Stimulated activated CD4-positive, alpha-beta T cell treated with anti-CD3 and anti-CD28 coated beads, Interleukin-1b, Interleukin-23, amount 100 ng/mL, for 48 hours (primary cell): ENCODE measurements at places on chromosomes 6 and 20.

DNA sequence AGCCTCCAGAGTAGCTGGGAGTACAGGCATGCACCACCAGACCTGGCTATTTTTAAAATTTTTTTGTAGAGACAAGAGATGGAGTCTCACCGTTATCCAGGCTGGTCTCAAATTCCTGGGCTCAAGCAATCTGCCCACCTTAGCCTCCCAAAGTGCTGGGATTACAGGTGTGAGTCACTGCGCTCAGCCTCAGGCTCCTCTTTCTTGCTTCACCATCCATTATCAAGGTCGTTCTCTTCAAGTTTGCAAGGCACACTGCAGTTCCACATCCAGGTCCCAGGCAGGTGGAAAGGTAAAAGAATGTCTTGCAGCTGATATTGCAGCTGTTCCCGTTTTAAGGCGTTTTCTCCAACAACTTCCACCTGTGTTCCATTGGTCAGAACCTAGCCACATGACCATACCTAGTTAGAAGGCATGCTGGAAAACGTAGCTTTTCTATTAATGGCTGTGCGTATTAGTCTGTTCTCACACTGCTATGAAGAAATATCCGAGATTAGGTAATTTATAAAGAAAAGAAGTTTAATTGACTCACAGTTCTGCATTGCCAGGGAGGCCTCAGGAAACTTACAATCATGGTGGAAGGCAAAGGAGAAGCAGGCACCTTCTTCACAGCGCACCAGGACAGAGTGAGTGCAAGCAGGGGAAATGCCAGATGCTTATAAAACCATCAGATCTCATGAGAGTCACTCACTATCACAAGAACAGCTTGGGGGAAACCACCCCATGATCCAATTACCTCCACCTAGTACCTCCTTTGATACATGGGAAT, 51.7 kb downstream of the PCNA start:
- DNase-seq: no peak

GRCh38 chr20:46559685-46560440, 9.4 kb upstream of the OCSTAMP start:
- no peak for DNase-seq

- DNase-seq: no peak
These were observed 312 bp downstream of the TXNDC5 start for GRCh38 chr6:7910298-7910653.

GRCh38 chr6:170374571-170375444, 68.2 kb downstream of the FAM120B start:
- DNase-seq: no peak

GRCh38 chr6:51843456-51844056, 243.9 kb downstream of the PKHD1 start:
- no peak for DNase-seq

DNA sequence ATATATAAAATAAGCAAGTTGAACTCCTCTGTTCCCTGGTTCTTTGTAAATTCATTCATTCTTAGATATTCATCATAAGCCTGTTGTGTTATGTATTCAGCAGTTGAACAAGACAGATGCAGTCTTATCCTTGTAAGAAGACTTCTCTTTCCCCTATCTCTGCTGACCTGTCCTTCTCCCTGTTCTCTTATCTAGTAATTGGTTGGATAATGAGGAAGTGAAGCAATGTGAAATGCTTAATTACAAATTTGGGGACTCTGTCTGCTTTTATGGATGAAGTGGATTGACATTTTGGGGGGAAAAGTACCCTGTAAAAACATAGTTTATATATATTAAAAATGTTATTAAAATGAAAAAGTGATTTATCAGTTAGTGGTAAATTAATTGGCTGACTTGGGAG, 37.0 kb downstream of the CDKAL1 start:
- DNase-seq: no peak

- DNase-seq: no peak
These were observed 90.7 kb upstream of the CCDC28A start for GRCh38 chr6:138682704-138683527.

GRCh38 chr6:168625602-168626001, 184.6 kb downstream of the SMOC2 start:
- DNase-seq: no peak

DNA sequence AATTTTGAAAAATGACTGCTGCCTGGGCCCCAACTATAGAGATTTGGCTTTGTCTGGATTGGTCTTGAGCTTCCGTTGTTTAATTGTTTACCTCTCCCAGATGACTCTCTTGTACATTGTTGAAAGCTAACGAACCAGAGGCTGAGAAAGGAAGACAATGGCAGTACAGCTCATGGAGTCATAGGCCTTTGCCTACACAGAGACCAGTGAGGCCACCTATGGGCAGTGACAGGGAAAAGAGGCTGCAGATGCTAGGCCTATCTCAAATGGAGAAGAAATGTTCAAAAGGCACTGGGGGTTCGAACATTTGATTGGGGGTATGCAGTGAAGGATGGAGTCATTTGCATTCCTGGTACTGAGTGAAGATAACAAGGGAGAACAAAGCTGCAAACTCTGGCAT, 29.1 kb downstream of the OPN5 start:
- DNase-seq: no peak

GRCh38 chr6:118635909-118636735, 15.3 kb downstream of the CEP85L start:
- no peak for DNase-seq

DNA sequence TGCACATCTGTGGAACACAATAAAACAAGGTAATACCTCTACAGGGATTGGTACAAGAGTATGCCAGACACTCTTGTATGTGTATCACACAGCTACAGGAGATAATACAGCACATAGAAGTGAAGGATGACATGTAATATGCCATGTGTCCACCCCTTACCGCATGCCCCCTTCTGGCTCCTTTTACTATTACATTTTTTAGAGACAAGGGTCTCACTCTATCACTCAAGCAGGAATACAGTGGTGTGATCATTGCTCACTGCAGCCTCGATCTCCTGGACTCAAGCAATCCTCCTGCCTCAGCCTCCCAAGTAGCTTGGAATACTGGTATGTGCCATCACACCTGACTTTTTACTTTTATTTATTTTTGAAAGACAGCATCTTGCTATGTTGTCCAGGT, 4.2 kb upstream of the NCR3 start:
- DNase-seq: peak; percentile 49

GRCh38 chr20:35297155-35297554, 4.9 kb upstream of the FAM83C start:
- no peak for DNase-seq

GRCh38 chr6:13327691-13328075, 654 bp downstream of the TBC1D7 start:
- DNase-seq: no peak

DNA sequence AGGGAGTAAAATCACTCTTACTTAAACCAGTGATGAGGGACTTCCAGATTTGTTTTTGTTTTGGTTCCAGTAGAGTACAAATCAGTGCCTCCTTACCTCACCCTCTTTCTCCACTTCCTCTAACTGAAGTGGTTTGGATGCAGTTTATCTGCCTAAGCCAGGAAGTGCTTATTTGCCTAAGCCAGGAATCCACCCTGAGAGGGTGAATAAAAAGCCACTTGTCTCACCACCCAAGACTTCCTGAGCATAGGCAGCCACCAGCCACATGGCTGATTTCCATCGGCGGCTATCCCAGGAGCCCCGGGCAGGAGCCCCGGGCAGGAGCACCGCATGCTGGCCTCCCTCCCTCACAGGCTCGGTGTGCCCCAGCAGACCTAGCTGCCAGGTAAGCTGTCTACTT, 12.0 kb downstream of the LRP11 start:
- no peak for DNase-seq

DNA sequence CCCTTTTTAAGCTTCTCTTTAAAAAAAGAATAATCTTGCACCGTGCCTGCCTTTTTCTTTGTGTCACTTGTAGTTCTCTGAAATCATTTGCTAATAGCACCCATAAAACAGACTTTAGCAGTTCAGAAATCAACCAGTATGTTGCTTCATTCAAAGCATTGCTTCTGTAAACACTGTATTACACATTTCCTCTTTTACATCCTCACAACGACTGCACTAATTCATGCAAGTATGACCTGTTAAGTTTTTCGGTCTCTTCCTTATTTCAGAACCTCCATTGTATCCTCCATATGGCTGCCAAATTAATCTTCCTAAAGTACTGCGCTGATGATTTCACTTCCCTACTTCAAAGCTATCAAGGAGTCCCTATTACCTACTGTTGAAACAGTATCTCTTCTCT, 142.9 kb upstream of the RNF217 start:
- no peak for DNase-seq

- no peak for DNase-seq
These were observed 58.7 kb upstream of the RNF24 start for GRCh38 chr20:4073852-4074741.

GRCh38 chr6:82196161-82196560, 51.4 kb downstream of the IBTK start:
- no peak for DNase-seq

GRCh38 chr20:36064658-36065426, 89.7 kb upstream of the EPB41L1 start:
- DNase-seq: peak; percentile 89

GRCh38 chr6:2097464-2097863, 147.9 kb downstream of the GMDS start:
- DNase-seq: no peak

DNA sequence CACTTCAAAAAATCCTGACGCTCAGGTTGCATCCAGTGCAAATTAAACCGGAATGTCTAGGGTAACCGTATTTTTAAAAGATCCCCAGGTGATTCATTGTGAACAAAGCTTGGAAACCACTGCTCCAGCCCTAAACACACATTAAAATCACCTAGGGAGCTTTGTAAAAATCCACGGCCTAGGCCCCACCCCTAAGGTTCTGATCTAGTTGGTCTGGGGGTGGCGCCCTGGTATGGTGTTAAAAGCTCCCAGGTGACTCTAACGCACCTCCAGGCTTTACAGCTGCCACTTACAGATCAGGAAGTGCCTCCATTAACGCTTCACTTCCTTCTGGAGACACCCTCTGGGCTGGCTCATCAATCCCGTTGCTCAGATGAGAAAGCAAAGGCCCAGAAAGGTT, 92.2 kb downstream of the GRM4 start:
- no peak for DNase-seq

DNA sequence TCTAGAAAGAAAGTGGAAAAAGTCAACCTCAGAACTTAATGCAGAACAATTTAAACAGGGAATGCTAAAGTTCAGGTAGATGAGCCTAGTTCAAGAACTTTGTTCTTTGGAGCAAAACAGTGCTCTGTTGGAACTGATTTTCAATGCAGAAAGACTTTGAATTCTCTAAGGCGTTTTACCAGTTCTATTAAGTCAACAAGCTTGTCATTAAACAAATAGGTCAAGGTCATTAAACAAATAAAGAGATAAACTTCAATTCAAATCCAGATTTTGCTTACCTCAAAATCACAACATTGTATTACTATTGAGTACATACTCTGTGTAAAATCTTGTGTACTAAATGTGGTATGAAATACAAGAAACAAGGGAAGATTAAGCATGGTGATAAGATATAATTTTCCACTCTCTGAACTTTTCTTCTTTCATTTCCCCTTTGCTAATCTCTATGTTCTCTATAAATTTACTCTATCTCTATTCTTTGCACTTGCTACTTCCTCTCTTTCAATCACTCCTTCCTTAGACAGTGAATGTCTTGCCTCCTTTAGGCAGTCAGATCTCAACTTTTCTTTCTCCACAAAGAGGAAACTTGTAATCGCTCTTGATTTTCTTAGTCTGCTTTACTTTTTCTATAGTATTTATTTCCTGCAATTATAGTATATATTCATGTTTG, 160.8 kb upstream of the KHDRBS2 start:
- no peak for DNase-seq

- DNase-seq: peak; percentile 37
These were observed 20.8 kb upstream of the HCK start for GRCh38 chr20:32031007-32031958.
